ENCODE measurements at places on chromosomes 12 and 14. TPM values are rescaled to one million over a fixed set of nuclear protein-coding genes. Genes with fewer than 3 reads are reported as not detected.

Gene BCL11B
- total RNA-seq: not detected

Gene DEPDC4
- total RNA-seq: 1.7 TPM

Gene RNASE13
- not detected for total RNA-seq

Gene RASSF8
- total RNA-seq: 144 TPM

Gene METAP2
- 57.8 TPM for total RNA-seq

Gene CLECL1
- not detected for total RNA-seq

Gene ORMDL2
- total RNA-seq: 17.5 TPM

Gene RBP5
- not detected for total RNA-seq

Gene GLT1D1
- total RNA-seq: not detected

Gene MFAP5
- total RNA-seq: 124 TPM
